Activated CD8-positive, alpha-beta memory T cell treated with anti-CD3 and anti-CD28 coated beads for 4 hours (primary cell): ENCODE measurements at places on chromosomes 12 and 14.

GRCh38 chr12:64739778-64740177, 19.4 kb downstream of the GNS start:
- no peak for DNase-seq

- DNase-seq, result no peak
Measured at GRCh38 chr12:33639975-33640374, 200.4 kb upstream of the SYT10 start.

GRCh38 chr12:6946033-6946919, 2.5 kb downstream of the C12orf57 start:
- DNase-seq, result no peak

DNA sequence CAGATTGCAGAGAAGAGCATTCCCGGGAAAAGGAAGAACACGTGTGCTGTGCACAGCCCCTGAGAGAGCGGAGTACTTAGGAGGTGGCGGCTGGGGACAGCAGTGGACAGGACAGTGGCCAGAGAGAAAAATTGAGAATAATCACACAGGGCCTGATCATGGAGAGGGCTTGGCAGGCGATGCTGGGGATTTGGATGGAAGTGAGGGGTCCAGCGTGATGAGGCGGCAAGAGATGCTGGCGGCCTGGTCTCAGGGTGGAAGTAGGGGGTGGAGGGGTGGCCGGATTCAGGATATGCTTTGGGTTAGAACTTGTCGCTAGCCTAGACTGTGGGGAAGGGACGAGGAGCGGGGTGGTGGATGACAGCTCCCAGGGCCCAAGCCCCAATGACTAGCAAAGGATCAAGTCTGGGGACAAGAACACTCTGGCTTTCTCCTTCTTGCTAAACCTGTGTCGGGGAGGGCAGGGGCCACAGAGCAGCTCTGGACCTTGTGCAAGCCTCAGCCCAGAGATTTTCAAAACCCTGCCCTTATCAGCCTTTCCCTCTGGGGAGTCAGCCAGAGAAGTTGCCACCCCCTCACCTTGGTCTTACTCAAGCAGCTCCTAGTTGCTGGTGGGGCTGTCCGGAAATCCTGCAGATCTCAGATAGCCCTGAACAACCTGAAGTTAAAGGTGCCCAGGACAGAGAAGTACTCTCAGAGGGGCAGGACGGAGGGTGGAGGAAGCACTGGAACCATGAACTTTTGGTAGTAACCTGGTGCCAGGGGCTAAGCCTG, 1.3 kb downstream of the HVCN1 start:
- no peak for DNase-seq

DNA sequence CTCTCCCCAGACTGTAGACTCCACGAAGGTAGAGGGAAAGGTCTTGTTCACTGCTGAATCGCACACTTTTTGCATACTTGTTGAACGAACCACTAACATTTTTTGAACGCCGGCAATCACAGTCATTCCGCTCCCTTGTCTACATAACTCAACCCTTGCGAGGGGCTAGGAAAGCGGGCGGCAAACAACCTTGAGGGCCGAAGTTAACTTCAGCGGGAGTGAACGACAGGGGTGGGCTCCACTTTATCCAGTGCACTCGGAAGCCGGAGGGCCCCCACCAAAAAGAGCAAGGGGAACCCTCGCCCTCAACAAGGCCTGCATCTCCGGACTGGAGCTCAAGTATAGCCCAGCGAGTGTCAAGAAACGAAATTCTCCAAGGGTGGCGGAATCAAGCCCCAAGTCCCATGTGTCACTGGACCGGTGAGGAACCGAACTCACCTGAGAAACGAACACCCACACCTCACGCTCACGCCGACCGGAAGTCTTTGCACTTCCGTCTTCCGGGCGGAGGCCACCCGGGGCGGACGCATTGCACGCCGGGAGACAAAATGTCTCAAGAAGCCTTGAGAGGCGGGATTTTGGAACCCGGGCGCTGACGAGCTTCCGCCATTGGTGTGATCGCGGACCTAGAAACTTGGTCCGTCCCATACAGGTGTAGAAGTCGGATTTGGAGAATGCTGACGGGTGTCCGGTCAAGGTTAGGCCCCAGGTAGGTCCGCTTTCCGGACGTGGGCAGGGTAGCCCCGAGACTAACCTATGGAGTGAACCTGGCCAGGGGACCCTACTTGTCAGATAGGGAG, at the start of gene LLPH:
Gene LLPH (minus strand): TSS at position 484 of the 800 bp plus-strand sequence. CDS start 1,644 bp downstream, outside the sequence.
- peak; percentile 85 for DNase-seq

DNA sequence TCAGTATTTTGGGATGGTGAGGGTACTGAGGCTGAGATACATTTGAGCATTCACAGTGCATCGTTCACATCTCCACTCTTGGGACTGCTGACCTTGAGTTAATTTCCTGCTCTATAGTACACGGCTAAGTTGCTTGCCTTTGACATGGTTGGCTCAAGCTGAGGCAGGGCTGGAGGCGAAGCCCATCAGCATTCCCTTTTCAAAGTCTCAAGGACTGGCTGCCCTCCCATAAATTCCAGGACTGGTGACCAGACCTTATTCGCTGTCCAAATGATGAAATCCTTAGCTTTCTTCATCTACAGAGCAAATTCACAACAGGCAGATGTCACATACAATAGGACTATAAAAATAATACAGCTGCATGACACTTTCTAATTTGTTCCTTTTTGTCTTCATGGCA, 85.9 kb downstream of the SSPN start:
- no peak for DNase-seq

GRCh38 chr14:98170575-98170974, 1101.4 kb downstream of the BCL11B start:
- no peak for DNase-seq

GRCh38 chr12:108634341-108634751, 652 bp upstream of the SELPLG start:
- no peak for DNase-seq

- no peak for DNase-seq
Measured at GRCh38 chr12:86407620-86408208, 151.5 kb upstream of the MGAT4C start.

GRCh38 chr12:52023976-52024688, 17.4 kb downstream of the TAMALIN start:
- no peak for DNase-seq

DNA sequence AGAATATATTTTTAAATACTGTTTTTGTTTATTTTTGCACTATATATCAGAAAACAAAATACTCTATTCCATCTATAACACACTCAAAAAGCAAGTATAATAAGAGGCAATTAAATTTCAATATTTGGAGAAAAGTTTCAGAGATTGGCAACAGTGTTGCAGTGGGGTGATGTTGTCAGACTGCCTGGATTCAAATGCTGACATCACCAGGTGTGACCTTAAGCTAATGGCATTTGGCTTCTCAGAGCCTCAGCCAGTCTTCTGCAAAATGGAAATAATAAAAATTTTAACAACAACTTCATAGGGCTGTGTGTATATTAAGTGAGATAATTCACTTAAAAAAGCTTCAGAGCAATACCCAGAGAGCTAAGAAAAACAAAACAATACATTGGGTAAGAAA, 74.7 kb downstream of the TMTC1 start:
- DNase-seq, result no peak

GRCh38 chr12:119258149-119258548, 76.4 kb upstream of the CCDC60 start:
- DNase-seq, result no peak

GRCh38 chr12:19437996-19438395, 1.3 kb upstream of the AEBP2 start:
- DNase-seq, result no peak
